Femur (tissue), 1 donor: ENCODE measurements at places on chromosomes 4 and X.

- DNase-seq: no peak
Observed at GRCh38 chr4:1337376-1337831, 9.6 kb upstream of the UVSSA start.

DNA sequence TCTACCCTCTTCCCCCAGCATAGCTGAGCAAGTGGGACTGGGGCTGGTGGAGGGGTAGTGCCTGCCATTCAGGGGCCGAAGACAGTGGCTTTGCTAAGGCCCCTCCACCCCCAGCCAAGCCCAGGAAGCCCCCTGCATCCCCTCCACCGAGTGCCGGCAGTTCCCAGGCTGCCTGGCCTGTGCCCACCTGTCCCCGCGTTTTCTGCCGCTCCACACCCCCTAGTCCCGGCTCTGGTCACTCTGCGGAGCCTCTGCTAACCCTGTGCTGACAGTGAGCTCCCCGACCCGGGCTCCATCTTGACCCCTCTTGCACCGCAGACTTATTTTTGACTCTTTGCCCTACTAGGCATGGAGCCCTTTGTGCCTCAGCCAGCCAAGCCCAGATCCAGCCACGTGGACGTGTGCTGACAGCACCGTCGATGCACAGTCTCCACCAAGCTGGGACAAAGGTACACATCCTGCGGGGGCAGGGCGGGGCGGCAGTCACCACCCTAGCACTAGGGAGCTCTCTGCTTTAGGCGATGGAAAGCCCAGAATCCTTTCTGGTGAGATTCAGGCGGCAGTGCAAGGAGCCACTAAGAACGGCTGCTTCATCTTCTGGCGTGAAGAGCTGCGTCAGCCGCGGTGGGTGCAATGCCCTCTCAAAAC is 96.6 kb downstream of the PHKA2 start:
- DNase-seq: no peak

- DNase-seq: peak; percentile 59
Observed at GRCh38 chr4:156615066-156615531, 356.5 kb downstream of the PDGFC start.

DNA sequence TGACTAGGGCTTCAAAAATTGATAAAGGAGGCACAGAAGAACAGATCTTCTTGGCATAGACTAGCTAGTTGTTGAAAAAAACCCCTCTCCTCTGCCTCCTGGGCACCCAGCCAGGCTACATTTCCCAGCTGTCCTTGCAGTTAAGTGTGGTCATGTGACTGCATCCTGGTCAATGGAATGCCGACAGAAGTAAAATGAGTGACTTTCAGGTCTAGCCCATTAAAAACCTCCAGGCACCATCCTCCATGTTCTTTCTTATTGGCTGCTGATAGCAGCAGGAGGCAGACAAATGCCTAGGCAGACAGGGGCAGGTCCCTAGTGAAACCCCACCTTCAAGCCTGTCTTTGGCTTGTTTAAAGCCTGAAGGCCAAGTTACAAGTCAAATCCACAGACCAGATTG is 35.3 kb downstream of the ATXN3L start:
- DNase-seq: no peak

GRCh38 chr4:57442831-57443291 is 332.7 kb upstream of the IGFBP7 start:
- DNase-seq: peak; percentile 63

GRCh38 chrX:20656721-20657120 is 390.0 kb upstream of the RPS6KA3 start:
- no peak for DNase-seq

DNA sequence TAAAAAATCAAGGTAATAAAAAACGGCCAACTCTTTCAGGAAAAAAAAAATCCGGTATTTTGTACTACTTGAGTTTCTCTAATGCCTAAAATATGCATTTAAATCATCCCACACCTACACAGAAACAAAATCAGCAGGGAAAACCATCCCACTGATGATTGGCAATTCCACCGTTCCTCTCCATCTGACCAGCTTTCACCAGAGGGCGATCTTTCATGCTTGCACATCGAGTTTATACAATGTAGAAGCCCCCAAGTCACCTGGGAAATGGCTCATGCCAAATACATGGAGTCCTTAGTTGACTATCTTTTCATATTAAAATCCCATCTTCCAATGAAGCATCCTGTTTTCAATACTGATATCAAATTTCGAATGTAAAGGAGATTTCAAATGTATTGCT is 69.2 kb downstream of the PTCHD1 start:
- no peak for DNase-seq
